ENCODE measurements at places on chromosomes 4 and X.

DNA sequence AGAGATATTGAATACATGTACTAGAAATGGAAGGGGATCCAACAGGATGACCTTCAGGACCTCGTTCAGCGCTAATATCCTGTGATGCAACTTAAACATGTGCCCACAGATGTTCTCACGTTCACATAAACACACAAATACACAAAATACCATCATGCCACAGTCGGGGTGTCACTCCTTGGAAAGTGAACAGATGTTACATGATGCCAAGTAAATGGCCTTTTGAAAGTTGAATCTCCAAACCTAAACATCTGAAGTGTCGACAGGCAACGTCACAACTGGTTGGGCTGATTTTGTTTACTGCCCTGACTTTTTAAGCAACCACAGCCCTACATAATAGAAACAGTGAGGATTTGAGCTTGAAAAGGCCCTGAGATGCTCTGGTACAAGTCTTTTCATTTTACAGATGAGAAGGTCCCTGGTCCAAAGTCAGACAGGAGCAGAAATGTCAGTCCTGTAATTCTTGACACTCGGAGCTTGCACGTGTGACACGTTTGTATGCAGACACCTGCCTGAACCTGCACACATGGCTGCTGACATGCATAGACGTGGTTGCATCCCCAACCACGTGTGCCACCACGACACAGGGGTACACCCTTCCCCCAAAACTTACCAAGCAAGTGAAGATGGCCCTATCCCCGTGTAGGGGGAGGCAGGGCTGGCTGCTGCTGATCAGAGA is 23.5 kb upstream of the BCORL1 start:
- no peak for DNase-seq

DNA sequence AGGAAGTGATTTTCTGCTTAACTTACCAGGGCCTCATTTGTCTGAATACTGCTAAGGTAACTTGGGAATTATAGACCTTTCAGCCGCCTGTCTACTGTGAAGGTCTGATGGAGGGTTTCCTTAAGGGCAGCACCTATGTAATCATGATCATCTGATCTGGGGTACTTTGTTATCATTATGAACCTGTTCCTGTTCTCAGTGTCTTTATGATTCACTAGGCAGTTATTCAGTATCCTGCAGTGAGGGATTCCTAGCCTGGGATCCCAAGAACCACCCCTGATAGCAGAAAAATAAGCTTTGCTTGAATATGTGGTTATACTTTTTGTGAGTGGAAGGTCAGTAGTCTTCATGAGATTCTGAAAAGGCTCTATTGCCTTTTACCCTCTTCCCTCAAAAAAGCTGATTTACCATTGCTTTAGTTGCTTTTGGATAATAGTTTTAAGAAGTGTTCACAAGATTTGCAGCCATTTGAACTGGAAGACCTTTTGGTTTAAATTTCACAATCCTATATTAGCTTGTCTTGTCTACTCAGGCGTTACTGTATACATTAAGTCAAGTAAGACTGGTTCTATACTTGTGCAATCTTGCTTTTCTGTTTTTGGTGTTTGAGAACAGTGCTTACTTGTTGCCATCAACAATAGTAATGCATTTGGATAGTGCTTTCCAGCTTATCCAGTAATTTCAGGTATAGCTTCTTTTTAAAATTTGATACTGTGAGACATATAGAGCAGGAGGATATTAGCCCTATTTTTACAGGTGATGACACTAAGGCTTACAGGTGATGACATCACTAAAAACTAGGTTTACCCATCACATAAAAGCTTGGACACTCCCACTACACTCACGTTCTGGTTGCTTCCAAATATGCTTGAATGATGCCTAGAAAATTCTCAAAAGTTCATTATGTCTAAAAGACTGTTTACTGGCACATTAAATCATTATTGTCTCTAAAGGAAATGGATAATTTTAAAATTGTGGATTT is 60.0 kb downstream of the FHIP1A start:
- no peak for DNase-seq

DNA sequence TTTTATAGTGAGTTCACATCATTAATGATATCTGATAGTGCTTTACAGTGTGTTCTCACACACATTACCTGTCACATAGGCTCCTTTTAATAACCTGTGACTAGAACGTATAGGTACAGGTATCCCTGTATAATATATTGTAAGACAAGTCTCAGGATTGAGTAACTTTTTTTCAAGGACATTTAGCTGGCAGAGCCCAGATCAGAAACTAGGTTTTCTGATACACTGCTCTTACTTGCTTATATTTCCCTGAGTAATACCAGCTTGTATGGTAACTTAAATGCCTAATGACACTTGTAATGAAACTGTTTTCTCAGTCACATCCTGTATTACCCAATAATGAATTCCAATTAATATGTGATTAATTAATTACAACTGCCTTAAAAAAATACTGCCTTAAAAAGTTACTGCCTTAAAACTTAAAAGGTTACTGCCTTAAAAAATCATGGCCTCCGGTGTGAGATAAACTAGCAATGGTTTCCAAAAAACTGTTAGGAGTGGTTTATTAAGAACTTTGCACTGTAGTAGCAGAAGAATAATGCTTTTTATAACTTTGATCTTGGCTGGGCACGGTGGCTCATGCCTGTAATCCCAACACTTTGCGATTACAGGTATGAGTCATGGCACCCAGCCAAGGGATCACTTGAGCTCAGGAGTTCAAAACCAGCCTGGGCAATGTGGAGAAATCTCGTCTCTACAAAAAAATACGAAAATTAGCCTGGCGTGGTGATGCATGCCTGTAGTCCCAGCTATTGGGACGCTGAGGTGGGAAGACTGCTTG is 11.9 kb downstream of the COPS4 start:
- DNase-seq, result no peak

- DNase-seq, result no peak
These were observed 53.9 kb upstream of the TET2 start for GRCh38 chr4:105092768-105093167.

- DNase-seq, result no peak
These were observed 3.2 kb downstream of the TIGD4 start for GRCh38 chr4:152776352-152776751.

- DNase-seq, result no peak
These were observed 1.3 kb upstream of the FHIP1A start for GRCh38 chr4:151407466-151408379.

GRCh38 chr4:168325591-168325990 is 7.0 kb upstream of the DDX60 start:
- DNase-seq, result no peak

GRCh38 chr4:9816285-9816684 is 34.9 kb downstream of the DRD5 start:
- DNase-seq, result no peak

DNA sequence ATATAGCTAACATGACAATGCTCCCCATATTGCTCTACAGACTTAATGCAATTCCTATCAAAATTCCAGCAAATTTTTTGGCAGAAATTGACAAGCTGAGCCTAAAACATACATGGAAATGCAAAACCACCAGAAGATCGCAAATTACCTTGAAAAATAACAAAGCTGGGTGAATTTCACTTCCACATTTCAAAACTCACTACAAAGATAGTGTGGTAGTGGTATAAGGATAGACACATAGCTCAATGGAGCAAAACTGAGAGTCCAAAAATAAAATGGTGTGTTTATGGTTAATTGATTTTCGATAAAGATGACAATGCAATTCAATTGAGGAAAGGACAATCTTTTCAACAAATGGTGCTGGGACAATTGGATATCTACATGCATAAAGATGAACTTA is 65.8 kb downstream of the SLC9A7 start:
- DNase-seq, result no peak

DNA sequence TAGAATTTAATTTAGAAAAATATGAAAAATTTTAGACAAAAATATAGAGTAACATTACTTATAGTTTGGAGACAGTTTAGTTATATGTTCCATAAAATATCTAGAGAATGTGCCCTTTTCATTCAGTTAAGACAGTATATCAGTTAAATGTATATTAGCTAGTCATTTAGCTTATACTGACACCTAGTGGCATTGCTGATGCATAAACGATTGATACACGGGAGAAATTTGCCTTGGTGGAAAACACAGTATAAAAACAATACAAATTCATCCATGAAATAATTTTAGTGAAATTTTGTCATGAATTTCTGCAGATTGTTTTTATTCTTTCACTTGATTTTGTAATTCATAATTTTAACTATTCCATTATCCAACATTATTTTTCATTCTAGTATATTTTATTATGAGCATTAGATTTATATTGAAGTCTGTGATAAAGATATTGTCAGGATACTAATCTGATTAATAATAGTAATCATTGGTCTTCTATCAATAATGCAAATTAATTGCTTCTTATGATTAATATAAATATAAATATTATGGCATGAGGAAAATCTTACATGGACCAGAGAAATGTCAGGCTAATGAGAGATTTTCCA is 219.0 kb downstream of the TLL1 start:
- DNase-seq, result no peak

DNA sequence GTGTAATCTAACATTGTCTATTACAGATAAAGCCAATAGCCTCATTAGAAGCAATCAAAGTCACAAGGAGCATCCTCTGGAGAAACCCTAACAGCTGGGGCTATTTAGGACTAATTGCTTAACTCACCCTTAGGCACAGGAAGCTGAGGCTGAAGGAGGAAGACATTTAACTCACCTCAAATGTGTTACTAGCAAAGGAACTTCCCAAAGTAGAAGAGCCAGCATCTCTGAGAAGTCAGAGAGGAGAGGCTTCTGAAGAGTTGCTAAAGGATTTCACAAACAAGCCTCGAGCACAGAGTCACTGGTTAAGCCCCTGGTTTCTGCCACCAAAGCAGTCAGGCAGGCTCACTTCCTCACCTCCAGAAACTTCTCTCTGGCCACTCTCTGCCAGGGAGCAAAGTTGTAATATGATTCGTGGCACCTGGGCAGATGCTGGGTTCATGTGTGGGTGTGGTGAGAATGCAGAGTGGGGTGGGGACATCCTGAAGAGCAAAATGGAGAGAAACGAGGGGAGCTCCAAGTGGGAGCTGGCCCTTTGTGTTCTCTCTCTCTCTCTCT is 201.3 kb downstream of the HS6ST2 start:
- no peak for DNase-seq

DNA sequence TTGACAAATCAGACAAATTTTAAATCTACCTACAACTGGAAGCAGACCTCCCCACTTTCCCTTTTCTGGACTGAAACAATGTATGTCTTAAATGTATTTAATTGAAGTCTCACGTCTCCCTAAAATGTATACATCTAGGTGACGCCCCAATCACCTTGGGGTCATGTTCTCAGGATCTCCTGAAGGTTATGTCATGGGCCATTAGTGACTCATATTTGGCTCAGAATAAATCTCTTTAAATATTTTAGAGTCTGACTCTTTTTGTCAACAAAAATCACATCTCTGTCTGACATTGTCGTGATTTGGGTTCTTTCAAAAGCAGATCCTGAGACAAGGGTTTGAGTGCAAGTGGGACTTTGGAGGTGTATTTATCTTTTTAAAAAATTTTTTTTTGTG is 26.2 kb upstream of the BOD1L1 start:
- no peak for DNase-seq

DNA sequence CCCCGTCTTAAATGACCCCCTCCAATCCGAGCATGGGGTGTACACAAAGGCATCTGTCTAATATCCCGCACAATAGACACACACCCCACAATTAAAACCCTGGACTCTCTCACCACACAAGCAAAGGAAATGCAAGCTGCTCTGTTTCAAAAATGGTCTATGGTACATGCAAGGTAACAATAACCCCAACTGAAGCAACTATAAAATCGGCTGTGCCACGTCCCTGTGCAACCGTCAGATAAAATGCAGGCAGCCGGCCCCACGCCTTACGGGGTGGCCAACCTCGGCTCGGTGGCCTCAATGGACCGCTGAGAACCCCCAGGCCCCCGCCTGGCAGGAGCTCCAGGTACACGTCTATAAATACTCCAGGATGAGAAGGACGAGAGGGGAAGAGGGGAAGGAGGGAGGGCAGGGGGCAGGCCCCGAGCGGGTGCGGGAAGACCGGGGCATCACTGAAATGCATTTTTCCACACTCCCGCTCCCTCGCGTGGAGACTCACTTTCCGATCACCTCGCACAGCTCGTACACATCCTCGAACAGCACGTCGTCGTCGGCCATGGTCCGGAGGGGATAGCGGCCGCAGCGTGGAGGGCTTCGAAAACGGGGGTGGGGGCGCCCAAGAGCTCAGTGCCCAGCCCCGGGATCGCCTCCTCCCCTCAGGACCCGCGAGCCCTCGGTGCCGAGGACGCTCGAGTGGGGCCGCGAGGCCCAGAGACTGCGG is 763 bp downstream of the CASK start:
- no peak for DNase-seq

- DNase-seq, result no peak
These were observed 160.3 kb downstream of the SHOX start for GRCh38 chrX:790783-791360.

DNA sequence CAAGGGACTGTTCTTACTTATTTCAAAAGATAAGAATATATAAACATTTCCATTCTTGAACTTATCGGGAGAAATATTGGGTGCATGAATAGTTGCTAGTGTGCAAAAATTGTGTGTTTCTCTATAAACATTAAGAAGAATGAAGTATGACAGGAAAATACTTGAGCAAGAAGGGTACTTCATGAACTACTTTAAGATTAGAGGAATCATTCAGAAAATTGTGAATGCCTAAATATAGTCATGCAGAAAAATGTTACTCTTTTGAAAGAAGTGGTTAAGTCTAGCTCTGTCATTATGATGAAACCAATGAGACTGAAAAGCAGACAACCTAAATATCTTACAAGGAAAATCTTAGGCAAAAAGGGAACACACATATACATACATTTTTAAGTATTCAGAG is 207.8 kb upstream of the PCDH18 start:
- no peak for DNase-seq

- no peak for DNase-seq
These were observed 62.6 kb downstream of the TBC1D9 start for GRCh38 chr4:140693562-140693961.

DNA sequence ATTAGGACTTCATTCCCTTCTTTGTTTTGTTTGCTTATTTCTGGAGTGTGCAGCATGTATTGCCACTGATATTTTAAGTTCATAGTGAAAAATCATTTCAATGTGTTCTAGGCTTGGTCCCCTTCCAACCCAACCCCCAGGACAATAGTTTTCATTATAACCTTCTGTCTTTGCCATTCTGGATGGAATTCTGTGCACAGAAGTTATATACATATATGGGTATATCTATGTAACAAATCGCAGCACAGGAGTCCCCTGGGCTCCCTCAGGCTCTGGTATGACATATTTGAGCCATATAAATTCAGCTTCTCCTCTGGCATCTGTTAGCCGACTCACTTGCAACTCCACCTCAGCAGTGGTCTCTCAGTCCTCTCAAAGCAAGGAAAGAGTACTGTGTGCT is at the start of gene TNMD:
TNMD (plus strand) TSS at position 326 of the 400 bp plus-strand sequence. CDS start 83 bp downstream, outside the sequence.
- DNase-seq, result no peak

GRCh38 chr4:159242427-159242826 is 139.5 kb downstream of the RAPGEF2 start:
- DNase-seq, result no peak

DNA sequence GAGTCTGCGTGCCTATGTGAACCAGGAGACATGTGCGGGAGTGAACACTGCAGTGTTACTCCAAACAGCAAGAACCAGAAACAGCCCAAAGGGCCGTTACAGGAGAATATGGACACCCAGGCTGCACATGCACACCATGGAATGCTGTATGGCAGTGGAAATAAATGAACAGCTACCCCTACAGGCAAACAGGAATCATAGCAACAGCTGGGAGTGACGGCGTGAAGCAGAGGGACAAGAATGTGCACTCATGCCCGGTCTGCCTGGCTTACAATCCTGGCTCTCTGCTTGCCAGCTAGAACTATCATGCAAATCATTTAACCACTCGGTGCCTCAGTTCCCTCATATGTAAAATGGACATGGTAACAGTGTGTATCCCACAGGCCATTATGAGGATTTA is 16.6 kb downstream of the GPKOW start:
- no peak for DNase-seq
